Posterior cingulate gyrus (tissue), 11 donors: ENCODE measurements at places on chromosomes 6 and 20.

DNA sequence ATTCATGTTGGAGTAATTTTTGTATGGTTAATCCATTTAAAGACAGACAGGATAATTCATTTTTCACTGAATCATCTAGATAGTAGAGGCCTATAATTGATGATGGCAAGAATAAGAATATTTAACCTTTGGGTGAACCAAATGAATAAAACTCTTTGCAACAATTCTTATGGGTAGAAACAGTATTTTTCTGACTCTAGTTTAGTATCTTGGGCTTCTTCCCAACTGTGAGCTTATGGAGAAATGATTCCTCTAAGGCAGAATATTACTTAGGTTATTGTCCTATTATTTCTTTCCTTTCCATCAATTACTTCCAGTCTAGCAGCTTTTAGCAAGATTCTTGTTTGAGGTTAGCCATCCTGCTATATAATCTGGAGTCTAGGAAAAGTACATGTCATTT, 734.9 kb upstream of the FLRT3 start:
- no peak for DNase-seq

- no peak for DNase-seq
Measured at GRCh38 chr20:1434571-1435336, 31.9 kb downstream of the NSFL1C start.

GRCh38 chr20:3383878-3384495, 23.5 kb downstream of the DNAAF9 start:
- DNase-seq: no peak

DNA sequence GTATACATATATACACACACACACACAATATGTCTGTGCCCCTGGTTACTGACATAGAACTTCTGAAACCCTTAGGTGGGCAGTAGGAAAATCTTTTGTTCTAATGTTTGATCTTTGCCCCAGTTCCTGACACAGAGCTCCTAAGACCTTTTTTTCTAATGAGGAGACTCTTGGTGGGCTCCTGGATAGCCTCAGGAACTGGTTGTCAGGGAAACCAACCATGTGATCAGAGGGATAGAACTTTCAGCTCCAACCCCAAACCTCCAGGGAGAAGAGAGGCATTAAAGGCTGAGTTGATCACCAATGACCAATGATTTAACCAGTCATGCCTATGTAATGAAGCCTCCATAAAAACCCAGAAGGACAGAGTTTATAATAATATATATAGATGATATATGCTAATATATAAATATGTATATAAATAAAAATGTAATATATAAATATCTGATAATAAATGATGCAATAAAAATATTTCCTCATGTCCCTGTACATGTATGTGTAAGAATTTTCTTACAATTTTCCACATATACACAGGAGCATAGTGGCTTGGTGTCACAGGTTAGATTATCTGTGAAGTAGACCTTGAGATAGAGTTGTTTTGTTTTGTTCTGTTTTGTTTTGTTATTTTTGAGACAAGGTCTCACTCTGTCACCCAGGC, 93.3 kb downstream of the GPX5 start:
- no peak for DNase-seq

GRCh38 chr6:142395768-142396231, 94.0 kb downstream of the ADGRG6 start:
- no peak for DNase-seq

DNA sequence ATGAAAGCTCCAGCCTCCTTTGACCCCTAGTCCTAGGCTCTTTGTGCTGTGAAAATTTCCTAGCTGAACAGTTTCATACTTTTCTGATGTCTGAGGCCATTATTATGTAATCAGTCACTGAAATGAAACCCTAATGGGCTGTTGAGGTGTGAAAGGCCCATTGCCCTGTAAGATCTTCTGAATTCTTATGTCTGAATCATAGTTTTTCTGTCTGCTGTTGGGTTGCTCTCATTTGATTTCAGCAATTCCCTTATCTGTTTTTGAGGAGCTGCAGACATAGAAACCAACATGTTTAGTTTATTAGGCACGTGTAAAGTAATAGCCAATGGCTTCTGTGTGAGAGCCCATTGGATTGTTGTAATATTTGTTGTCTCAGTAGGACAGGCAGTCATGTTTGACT, 118.1 kb downstream of the EYA4 start:
- DNase-seq: no peak

DNA sequence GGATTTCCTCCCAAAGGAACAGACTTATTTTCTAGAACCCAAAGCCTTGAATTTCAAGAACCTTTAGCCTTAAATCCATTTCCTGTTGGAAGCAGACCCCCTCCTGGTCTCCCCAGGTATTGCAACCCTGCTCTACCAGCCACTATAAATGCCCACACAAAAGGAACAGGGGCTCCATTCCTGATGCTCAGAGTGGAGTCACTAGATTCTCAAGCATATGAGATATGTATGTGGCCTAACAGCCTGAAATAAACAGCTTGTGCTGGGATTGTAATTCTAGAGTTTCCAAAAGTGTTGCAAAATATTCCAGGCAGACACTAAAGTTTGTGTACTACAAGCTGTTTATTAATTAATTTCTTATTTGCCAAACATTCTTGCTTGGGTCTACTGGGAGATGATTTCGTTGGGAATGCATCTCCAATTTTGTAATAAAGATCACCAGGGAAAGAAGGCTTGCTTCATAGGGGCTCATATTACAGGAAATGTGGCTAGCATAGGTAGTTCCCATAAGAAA, 44.8 kb downstream of the RIPOR3 start:
- no peak for DNase-seq

GRCh38 chr20:37777988-37778659, 84.3 kb downstream of the CTNNBL1 start:
- DNase-seq: no peak

- no peak for DNase-seq
Measured at GRCh38 chr6:46265373-46265772, 94.6 kb upstream of the ENPP5 start.

- no peak for DNase-seq
Measured at GRCh38 chr20:46215913-46216707, 92.2 kb downstream of the CDH22 start.

DNA sequence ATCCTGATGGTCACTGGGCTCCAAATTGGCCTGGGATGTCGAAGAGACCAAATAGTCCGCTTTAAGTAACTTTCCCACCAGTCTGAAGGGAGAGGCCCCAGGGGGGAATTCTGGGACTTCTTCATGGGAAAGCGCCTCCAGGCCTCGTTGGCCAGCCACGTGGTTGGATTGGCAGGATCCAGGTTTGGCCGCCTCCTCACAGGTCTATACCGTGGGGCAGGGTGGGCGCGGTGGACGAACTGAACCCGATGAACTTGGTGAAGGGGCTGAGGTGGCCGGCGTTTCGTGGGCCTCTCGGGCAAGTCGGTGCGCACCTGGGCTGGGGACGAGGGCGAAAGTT, 297 bp downstream of the POM121L2 start:
- no peak for DNase-seq

DNA sequence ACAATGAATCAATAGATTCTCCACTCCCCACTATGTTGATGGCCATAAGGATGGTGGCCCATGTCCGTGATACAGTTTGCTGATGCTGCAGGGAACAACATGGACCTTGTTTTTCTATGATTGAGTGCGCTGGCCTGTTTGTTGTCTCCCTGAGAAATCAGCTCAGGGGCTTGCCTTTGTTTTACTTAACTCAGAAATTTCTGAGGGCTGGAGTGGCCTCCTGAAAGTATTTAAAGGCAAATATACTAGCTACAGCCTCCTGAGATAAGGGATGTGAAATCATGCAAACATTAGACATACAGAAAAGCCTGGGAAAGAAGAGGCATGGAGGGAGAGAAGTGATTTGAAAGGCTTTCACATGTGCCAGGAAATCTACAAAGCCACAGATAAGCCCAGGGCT, 170.3 kb upstream of the FLRT3 start:
- DNase-seq: no peak

DNA sequence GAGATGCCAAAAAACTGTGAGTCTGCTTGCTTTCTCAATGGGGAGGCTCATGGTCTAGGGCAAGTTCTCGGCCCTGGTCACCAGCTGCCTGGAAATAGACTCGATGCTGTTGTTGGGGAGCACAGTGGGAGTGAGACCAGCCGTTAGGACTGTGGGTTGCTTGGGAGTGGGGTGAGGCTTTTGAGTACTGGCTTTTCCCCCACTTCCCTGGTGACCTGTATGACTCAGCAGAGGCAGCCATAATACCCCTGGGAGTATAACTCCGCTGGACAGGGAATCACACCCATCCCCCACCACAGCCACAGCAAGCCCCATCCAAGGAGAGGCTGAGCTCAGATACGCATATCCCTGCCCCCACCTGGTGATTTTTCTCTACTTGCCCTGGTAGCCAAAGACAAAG, 48.9 kb upstream of the OGFRL1 start:
- DNase-seq: no peak

- no peak for DNase-seq
Measured at GRCh38 chr6:155943635-155944034, 488.0 kb upstream of the NOX3 start.

GRCh38 chr6:1603708-1604107, 6.0 kb upstream of the FOXC1 start:
- DNase-seq: peak; percentile 41

GRCh38 chr6:150175586-150176151, 32.8 kb downstream of the PPP1R14C start:
- DNase-seq: no peak

GRCh38 chr6:165110860-165111259, 198.5 kb downstream of the C6orf118 start:
- no peak for DNase-seq

DNA sequence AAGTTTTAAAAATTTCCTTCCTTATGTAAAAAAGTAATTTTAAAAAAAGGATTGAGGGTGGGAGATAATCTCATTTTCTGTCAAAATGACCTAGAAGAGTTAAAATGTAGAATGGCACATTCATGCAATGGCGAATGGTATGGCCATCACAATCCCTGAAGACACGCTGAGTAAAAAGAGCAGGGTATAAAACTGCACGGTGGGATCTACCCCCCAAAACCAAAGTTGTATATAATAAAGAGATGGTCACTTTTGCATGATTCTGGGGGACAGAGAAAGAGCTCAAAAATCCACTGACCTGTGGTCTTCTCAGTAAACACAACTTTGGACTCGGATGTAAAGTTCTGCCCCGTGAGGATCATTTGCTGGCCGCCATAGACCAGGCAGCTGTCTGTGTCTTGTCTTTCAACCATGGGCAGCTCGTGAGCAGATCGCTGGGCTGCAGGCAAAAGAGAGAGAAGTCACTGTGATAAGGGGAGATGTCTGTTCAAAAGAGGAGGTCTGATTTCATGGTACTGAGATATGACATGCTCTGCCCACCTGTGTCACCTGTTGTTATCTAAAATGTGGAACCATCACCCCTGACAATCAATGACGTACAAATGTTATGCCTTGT, 88.2 kb downstream of the NFATC2 start:
- no peak for DNase-seq

- DNase-seq: no peak
Measured at GRCh38 chr6:135871296-135871695, 19.8 kb downstream of the PDE7B start.

GRCh38 chr20:24634855-24635254, 165.4 kb downstream of the SYNDIG1 start:
- peak; percentile 52 for DNase-seq

GRCh38 chr20:23410916-23411695, 10.2 kb downstream of the NAPB start:
- DNase-seq: no peak

DNA sequence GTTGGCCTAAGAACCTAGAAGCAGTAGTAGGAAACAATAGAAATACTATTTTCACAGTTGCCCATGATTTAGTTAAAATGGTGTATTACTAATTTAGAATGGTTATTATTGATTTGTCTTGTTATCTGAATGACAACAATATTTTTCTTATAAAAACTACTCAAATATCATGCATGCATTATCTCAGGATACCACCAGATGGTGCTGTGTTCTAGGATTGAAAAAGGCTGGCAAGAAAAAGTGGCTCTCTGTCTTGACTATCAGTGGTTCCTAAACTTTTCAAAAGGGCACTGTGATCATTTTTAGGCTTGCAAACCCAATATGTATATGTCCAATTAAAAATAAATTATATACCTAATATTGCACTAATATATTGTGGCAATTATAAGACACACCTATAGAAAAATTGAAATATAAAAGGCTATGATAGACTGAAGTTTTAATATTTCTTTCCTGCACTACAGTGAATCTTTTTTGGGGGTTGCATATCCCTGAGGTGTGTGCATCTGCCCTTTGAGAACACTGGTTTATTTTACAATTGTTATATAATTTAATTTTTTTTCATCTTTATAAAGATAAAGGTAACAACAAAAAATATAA, 131.7 kb upstream of the MLIP start:
- no peak for DNase-seq

DNA sequence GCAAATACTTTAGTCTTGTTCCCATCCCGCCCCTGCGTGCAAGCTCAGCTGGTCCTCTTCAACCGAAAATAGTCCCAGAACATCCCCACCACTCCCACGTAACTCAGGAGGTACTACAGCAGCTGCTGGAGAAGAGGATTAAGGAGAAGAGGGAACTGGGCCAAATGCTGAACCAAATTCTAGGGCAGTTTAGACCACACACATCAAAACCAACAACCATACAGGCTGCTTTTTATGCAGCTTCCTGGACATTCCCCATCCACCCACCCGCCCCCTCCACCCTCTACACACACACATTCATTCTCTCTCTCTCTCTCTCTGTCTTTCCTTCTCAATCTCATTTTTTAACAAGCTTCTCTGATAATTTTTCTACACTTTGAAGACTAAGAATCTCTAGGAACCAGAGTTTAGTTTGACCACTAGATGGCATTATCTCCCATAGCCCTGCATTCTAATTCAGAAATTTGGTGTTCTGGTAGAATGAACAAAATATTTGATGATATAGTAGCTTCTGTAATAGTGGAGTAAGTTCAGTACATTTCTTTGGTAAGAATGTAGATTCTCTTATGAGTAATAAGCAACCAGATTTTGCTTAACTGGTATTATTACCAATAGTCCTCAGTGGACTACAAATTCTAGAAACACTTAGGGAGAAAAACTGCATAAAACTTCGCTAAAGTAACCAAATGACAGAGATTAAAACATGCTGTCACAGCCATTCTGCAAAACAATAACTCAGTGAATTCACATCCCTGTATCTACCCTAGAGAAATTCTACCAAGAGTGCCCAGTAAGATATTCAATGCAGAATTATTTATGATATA, 52.1 kb upstream of the BEND6 start:
- DNase-seq: peak; percentile 48

- no peak for DNase-seq
Measured at GRCh38 chr6:14903176-14904038, 342.5 kb upstream of the JARID2 start.

- DNase-seq: no peak
Measured at GRCh38 chr6:47490676-47491075, 13.1 kb downstream of the CD2AP start.

- no peak for DNase-seq
Measured at GRCh38 chr6:88111991-88112390, 54.2 kb downstream of the CNR1 start.

- DNase-seq: no peak
Measured at GRCh38 chr6:19301980-19302379, 535.2 kb upstream of the ID4 start.

- no peak for DNase-seq
Measured at GRCh38 chr6:112030206-112030960, 23.5 kb upstream of the CCN6 start.
